ENCODE measurements at places on chromosomes 2 and 18.
A peak's percentile ranks its signal among the peaks of the same experiment; 100 is the strongest.

DNA sequence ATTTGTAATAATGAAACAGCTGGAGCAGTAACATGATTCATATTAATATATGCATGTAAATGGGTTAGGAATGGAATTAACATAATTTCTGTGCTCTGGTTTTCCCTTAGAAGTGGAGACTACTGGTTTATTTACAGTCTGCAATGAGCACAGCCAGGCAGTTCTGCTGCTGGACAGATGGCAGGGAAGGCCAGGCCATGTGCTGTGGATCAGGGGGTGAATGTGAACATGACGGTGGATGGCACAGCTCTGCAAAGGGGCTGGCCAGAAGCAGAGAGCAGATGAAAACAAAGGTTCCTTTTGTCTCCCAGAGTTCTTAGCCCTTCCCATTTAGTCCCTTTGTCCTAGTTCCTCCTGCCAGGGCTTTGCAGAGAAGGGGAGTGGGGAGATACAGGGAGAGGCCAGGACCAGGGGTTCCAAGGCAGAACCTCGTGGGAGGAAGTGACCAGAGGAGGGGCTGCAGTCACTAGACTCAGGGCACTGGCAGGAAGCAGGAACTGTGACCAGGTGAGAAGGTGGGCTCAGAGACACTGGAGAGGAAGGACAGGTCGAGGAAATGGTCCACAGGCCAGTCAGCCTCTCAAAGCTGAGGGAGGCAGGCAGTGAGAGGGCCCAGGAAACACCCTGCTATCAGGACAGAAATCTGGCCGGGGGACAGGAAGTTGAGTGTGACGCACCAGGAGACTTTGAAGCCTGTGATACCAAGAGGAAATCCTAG is 112.9 kb upstream of the ATP8B1 start:
- peak; percentile 20 for DNase-seq

- no peak for DNase-seq
Measured at GRCh38 chr2:216047397-216047796, 34.0 kb upstream of the MREG start.

DNA sequence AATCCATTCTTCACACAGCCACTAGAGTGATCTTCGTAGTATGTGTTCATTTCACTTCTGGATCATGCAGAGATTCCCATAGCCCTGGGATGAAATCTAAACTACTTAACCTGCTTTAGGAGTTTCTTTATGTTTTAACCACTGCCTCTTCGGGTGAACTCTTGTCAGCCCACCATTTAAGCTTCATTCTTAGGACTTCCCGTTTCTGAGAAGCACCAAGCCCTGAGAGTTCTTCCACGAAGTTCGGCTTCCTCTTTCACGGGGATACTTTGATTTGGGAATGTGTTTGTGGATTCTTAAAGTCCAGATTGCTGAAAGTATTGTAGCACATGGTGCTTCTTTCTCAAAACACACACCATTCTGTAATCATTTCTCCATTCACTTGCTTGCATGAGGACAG is 205.0 kb downstream of the UBE2E3 start:
- no peak for DNase-seq

DNA sequence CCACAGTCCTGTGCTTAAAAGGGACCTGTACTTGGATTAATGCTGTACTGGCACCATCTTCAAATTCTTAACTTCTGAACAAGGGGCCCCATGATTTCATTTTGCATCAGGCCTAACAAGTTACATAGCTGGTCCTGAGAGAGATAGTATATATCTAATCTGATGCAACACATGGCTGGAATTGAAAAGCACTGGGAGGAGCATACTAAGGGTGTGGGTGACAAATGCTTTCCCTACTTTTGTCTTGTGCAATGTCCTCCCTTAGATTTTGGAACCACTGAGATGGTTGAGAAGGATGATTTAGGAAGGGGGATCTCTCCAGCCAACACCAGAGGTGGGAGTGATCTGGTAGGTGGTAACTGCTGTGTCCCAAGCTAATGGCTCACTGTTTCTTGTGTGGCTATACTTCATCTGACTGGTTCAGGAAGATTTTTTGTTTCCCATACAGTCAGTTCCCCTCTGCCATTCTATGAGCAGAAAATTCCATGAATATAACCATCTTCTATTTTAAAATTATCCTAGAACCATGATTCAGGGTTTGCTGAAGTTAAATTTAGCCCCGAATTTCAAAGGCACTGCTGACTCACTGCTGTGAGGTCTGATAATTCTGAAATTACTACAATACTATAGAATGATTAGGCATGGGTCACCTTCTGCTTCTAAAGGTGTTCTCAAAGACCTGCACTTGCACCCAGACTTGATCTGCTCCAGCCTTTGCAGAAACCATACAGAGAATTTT is 108.3 kb upstream of the NCKAP5 start:
- DNase-seq = no peak

GRCh38 chr2:39300044-39300978 is 56.5 kb upstream of the CDKL4 start:
- DNase-seq = no peak

DNA sequence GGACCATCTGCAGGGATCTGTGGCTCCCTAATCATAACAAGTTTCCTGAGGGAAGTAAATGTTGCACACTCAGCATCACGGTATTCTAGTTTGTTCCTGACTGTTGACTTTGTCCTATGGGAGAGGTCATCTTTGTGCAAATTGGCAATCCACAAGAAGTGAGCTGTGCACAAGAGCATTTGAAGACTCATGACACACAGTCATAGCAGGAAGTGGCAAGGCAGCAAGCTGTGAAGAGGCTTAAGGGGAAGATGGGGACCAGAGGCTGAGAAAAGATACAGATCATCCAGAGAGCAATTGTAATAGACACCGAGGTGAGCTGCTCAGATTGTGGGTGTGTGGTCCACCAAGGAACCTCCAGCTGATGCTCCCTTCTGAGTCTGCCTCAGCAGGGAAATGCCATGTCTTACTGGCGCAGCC is 2.7 kb downstream of the TNP1 start:
- DNase-seq = no peak

DNA sequence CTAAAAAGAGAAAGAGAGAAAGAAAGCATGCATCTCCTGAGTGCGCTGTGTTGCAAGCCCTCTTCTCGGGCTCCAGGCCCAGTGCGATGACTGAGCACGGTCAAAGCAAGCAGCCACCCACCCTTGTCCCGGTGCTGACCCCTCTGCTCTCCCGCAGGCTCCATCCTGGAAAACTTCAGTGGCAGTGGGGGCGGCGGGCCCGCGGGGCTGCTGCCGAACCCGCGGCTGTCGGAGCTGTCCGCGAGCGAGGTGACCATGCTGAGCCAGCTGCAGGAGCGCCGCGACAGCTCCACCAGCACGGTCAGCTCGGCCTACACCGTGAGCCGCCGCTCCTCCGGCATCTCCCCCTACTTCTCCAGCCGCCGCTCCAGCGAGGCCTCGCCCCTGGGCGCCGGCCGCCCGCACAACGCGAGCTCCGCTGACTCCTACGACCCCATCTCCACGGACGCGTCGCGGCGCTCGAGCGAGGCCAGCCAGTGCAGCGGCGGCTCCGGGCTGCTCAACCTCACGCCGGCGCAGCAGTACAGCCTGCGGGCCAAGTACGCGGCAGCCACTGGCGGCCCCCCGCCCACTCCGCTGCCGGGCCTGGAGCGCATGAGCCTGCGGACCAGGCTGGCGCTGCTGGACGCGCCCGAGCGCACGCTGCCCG is 252.5 kb downstream of the GLI2 start:
- DNase-seq = no peak

DNA sequence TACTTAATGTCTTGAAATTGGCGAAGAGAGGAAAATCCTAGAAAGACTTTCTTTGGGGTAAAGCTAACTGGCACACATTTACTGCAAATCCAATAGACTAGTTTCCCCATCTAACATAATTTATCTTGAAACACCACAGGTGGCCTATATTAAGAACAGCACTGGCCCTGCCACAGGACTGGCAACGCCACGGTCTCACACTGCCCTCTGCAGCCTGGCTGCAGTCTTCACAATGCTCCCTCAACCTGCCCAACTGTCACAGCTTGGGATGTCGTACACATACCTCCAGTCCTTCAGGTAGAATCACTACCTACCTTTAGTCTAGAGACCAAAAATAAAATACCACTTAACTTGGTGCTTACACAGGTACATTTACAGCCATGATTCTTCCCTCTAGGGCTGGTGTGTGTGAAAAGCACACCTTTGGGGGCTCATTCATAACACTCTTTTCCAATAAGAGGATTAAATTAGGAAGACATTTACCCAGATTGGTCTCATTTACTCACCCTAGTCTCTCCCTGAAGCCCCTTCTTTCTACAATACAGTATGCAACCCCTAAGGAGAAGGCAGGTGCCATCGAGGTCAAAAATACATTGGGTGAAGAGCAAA is 222.2 kb downstream of the C1D start:
- DNase-seq = no peak

DNA sequence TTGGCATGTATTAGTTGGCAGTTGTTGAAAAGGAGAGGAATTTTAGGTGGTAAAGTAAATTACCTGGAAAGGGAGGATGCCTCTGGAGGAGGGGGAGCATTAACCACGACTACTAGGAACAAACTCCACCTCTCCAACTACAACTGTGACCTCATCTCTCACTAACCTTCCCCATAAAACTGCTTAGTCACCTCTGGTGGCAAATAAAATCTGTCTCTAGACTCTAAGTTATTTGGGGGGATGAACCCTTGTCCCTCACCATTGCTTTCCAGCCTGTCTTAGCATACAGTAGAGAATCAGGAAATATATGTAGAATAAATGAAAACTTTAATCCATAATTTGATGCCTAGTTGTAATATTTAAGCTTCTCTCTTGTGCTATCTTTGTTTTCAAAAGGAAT is 27.6 kb upstream of the MYO1B start:
- DNase-seq = no peak

DNA sequence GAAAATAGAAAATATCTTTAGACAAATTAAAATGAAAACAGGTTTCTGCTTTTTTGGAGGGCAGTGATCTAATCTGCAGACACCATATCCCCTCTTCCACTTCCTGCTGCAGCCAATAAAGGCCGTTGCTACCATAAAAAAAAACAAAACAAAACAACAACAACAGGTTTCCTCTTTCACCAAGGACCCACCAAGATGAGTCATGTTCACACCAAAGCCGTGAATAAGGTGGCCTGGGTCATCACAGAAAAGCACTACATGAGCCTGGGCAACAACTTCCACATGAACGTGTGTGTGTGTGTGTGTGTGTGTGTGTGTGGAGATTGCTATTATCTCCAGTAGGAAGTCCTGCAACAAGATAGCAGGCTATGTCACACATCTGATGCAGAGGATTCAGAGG is 24.8 kb upstream of the TFCP2L1 start:
- DNase-seq = no peak

GRCh38 chr2:86649119-86649947 is 25.7 kb upstream of the RNF103 start:
- DNase-seq = no peak

- DNase-seq = no peak
Measured at GRCh38 chr2:143261986-143262385, 132.8 kb downstream of the ARHGAP15 start.

- DNase-seq = no peak
Measured at GRCh38 chr2:139165041-139165440, 384.9 kb upstream of the NXPH2 start.

DNA sequence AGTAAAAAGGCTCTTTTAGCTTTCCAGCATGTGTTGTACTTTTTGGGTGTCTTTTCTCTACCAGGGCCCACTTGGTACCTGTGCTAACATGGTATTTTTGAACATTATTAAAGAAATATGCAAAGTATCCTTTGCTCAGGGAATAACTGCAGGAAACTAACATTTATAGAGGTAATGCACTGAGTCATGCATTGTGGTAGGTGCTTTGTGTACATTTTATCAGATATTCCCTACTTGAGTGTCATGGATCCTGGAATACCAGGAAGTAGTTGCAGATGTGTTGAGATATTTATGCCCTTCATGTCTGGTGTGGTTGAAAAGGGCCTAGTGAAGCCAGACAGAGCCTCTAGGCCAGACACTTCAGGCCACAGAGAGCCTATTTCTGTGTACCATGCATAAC is 215.5 kb upstream of the CYRIA start:
- no peak for DNase-seq

DNA sequence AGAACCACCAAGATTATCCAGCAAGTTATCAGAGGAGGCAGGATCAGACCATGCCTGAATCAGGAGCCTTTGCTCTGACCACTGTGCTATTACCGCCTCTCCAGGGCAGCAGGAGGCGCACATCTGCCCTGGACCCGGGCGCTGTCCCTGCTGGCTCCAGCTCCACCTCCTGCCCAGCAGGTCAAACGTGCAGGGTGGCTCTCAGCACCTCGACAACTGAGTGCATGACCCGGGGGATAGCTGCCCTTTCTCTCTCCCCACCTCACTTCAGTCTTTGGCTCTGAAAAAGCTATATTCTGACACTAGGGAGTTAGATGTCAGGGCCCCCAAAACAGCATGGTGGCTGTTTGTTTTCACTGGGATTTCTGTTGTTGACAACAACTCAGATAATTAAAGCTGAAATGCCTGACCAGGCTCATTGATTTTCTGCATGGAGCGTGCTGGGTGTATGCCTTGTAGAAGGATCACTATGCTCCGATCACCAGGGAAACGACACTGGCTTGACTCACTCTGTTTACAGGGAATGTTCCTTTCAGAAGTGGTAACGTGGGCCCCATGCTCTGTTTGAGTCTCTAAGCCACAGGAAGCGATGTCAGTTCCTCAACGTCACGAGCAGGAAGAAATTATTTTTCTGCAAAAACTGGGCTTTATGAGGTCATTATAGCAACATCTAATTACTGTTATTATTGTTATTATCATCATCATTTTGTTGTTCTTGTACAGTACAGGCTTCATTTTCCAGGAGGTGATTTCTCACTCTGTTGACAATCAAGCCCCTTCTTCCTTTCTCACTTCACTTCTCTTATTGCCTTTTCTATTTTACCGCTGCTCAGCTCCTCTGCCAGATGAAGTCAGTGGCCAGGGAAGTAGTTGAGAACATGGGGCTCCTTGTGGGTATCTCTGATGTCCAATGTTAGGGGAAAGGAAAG is 125.6 kb downstream of the PLB1 start:
- no peak for DNase-seq

DNA sequence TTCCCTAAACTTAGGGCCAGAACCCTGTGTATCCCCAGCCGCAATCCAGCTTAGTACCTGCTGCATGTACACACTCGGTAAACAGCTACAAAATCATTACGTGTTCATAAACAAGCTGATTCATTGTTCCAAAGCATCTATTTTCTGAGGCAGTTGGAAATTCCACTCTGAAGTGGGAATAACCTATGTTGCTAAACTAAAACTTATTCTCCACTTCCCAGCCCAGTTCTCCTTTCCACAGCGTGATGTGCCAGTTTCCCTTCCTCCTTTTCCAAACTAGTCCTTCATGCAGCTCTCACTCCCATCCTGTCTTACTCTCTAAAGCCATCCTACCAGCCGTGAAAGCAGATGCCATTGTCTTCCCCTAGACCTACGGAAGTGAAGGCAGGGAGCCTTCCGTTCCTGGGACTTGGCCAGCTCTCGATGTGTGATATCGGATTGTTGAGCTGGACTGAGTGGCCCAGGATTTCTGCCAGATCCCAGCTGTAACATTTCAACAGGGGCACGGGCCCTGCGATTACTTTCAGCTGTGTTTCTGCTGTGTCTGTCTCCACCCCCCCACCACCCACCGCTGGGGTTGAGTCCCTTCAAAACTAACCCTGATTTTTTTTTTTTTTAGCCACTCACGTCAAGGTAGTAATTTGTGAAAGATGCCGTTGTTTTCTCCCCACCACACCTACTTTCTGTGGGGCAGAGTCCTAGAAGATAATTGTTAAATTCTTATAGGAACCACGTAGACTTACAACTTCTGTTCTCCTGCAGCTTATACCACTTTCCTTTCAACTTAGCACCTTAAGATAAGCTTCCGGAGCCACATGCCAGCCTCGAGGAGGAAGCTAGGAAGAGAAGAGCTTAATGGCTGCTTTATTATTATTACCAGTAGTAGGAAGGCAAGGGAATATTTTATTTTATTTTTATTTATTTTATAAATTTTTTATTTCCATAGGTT is 100.9 kb downstream of the CRIM1 start:
- no peak for DNase-seq

- DNase-seq = no peak
Measured at GRCh38 chr18:66457245-66457644, 146.6 kb downstream of the CDH19 start.

Data from GM19239 (cell line).